ENCODE measurements at places on chromosomes 7 and 10.

DNA sequence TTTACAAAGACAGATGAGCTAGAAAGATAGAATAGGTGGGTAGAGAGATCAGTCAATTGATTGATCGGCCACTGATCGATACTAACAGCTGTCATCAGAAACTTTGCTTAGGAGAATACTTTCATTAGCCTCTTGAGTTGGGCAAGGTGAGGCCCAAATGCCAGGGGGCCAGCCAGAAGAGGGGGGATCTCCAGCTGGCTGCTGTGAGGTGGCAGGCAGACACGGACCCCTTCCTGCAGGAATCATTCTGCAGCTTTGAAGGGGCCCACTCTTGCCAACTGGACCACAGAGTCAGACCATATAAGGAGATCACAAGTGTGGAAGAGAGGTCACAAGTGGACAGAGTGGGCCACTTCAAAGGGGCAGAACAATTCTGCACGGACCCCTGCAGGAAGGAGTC lies 62.9 kb upstream of the DOCK1 start:
- DNase-seq, result no peak

DNA sequence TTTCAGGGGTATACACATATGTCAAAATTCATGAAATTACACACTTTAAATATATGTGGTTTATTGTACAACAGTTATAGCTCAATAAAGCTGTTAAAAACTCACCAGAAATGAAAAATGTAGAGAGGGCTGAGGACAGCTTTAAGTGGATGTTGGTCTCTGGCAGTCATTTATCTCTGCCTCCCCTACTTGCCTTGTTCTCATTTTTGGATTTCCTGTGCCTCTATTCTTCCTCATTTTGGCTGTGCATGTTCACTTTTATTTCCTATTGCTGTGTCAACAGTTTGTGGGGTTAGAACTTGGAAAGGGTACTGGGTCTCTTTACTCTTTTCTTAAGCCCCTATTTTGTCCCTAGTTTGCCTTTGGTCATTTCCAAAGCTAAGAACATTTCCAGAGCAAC lies 18.6 kb upstream of the MEST start:
- DNase-seq, result no peak

DNA sequence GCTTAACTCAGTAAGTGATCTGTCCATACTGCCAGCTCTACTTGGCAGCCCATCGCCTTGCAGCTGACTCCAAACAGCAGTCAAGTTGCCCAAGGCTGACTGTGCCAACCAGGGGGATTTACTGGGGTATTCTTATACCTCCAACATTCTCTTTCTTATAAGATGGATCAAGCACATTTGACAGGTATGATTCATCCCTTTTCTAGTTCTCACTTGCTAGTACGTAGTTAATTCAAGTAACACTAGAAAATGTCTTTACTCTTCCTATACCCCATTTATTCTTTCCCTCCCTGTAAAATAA lies 77.0 kb downstream of the SLC25A13 start:
- DNase-seq, result no peak

DNA sequence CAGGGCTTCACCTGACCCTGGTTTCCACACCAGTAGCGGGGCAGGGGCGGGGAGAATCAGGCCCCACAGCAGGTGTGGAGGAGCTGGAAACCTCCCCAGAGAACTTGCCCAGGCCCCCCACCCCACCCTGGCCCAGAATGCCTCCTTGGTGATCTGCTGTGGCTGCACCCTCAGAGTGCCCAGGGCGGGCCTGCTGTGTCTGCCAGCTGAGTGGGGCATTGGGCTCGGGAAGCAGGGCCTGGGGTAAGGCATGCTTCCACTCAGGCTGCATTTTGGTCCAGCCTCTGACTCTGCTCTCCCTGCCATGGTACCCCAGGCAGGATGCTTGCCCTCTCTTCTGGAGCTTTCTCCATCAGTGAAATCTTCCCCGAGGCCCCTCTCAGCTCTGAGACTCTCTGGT lies 1.1 kb upstream of the CRHR2 start:
- no peak for DNase-seq

- no peak for DNase-seq
Observed at GRCh38 chr7:38822549-38822948, 86.4 kb downstream of the VPS41 start.

DNA sequence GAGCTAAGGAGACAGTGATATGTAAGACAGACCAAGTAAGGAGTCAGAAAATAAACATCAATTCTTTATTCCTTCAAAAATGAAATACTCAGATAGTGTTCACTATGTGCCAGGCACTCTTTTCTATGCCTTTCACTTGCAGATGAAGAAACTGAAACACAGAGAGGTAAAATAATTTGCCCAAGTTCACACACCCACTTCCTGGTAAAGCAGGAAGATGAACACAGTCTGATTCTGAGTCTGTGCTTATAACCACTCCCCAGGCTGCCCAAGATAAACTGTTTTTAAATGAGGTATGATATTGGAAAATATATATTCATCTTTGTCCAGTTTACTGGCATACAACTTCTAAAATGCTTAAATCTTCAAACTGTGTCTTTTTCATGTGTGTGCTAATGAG lies 294.4 kb upstream of the NPVF start:
- DNase-seq, result no peak

DNA sequence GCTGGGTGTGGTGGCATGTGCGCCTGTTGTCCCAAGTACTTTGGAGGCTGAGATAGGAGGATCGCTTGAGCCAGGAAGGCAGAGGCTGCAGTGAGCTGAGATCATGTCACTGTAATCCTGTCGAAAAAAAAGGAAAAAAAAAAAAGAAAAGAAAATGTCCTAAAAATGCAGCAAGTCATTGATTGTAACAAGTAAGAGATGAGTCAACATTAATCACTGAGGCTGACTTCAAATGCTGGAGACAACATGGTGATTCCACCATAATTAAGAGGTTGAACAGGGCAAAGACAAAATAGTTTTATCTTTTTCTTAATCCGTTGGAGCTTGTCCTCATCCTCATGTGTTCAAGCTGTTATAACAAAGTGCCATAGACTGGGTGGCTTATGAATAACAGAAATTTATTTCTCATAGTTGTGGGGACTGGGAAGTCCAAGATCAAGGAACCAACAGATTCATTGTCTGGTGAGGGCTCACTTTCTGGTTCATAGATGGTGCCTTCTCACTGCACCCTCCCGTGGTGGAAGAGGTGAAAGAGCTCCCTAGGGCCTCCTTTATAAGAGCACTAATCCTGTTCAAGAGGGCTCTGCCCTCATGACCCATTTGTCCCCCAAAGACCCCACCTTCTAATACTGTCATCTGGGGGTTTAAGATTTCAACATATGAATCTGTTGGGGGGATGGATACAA lies 60.3 kb downstream of the TBXAS1 start:
- DNase-seq, result no peak

- DNase-seq, result no peak
Observed at GRCh38 chr7:84237533-84238173, 43.1 kb upstream of the SEMA3A start.

GRCh38 chr10:104376784-104377300 lies 23.2 kb downstream of the CFAP58 start:
- DNase-seq, result no peak

Data from neural crest cell (in vitro differentiated cells).